ENCODE measurements at places on chromosomes 2 and 18.

DNA sequence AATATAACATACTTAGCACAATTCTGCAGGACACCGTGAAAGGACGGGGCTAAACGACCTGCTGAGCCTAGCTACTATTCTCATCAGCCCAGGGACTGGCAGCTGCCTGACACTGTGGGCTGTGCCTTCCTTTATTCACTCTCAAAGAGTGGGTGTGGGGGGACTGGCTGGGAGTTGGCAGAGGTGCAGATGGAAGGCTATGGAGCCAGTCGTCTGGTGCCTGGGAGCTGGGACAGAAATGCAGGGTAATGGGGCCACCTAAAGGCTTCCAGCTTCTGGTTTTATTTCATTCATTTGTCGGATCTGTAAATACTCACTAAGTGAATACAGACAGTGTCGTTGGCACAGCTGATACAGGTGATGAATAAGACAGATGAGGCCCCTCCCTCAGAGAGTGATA is 56.0 kb upstream of the NFU1 start:
- DNase-seq: no peak

DNA sequence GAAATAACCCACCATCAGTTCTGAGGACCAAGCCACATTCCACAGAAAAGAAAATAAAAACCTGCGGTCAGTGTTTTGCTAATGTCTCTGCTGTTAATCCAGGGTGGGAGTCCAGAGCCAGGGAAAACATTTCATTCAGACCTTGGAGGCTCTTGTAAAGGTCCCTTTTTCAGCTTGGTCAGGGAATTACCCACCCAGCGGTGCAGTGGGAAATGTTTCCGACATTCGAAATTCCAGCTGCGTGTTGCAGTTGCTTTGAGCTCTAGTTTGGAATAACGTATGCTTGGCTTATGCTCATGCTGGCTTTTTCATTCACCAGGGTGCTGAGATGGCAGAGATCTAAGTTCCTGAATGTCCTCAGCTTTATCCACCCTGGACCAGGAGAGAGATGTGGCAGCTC is 219.1 kb downstream of the TRIB2 start:
- DNase-seq: no peak

- no peak for DNase-seq
These were observed 33.2 kb downstream of the ZNF236 start for GRCh38 chr18:76855594-76855993.

DNA sequence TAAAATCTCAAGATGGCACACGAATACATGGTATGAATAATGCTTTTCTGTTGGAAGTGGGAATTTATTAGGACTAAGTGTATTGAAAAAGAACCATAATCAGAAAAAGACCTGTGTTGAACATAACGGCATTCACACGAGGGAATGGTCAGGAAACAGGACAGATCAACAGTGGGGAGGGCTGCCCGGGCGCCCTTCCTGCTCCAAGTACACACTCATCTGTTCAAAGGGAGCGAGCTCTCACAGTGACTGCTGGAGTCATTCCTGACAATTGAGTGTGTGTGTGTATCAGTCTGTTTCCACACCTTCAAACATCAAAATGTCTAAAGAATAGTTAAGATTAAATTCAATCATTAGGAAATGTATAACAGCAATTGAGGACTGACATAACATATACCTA is 167.2 kb downstream of the HDAC4 start:
- DNase-seq: no peak

- DNase-seq: no peak
These were observed 250.3 kb downstream of the ERBB4 start for GRCh38 chr2:212288308-212288707.

DNA sequence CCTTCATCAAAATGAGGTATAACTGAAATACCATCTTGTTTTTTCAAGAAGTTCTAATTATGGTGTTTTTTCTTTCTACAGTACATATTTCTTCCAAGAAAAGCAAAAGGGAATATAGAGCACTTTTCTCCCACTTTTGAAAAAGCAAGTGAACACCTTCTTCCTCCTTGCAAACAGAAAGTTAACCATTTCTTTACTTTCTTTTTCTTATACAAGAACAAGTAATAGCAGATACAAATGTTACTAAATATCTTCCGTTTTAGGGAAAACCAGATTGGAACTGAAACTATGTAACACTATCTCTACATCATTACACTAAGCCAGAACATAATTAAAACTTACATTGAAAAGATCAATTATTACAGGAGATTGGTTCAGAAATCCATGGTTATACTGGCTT is 44.0 kb downstream of the COBLL1 start:
- no peak for DNase-seq

DNA sequence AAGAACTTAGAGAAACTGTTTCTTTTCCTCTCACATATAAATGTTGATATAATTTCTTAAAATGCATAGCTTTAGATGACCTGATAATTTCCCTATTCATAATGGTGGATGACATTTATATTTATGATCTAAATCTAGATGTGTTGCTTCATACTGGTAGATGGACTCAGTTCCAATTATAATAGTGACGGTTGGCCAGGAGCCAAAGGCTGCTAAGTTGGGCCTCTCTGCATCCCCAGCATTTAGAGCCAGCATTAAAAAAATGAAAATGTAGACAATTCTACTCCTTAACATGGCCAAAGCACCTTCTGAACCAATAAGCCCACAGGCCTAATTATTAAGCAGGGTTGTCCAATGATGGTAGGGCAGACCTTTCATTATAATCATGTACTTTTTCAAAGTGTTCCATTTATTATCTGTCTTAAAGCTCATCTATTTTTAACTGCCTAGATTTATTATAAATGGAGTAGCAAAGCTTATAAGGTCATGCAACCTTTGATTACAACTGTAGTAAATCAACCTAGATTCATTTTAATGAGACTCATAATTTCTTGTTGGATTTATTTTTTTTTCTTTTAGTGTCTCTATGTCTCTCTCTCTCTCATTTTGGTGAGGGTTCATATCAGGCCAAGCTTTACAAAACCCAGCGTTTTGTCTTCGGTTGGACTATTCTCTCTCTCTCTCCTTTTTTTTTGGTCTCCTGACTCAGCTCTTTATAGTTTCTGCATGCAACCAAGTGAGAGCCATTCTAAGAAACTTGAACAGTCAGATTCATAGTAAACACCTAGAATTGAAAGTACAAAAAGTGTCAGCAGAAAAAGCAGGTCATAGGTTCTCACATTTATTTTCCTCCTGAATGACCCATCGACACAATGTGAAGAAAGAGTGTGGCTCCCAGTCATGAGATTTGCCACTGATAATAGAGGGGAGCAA is 2016.1 kb upstream of the PIK3C3 start:
- no peak for DNase-seq

- DNase-seq: no peak
These were observed 21.8 kb downstream of the TYW5 start for GRCh38 chr2:199933466-199933865.

DNA sequence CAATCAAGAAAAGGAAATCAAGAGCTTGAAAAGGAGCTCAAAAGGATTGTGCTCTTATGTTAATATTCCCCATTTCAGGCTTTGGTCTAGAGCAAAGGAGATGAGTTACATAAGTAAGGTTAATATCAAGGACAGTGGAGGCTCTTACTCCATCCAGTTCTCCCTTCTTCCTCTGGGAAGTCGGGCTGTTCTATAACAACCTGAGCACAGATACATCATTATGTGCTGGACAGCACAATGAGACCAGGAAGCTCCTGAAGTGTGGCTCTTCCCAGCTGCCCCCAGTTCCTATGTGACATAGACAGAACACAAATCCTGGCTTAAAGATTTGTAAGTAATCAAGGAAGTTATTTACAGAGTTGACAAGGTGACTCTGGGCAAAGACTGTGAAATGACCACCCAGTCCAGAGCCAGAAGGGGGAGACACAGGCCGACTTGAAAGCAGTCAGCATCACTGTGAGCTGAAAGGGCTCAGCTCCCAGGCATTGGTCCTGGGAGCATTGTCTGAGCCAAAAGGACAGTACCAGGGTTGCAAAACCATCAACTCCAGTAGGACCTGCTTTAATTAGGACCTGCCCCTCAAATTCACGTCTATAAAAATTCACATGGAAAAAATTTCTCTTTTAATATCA is 917.6 kb upstream of the ACVR2A start:
- no peak for DNase-seq

DNA sequence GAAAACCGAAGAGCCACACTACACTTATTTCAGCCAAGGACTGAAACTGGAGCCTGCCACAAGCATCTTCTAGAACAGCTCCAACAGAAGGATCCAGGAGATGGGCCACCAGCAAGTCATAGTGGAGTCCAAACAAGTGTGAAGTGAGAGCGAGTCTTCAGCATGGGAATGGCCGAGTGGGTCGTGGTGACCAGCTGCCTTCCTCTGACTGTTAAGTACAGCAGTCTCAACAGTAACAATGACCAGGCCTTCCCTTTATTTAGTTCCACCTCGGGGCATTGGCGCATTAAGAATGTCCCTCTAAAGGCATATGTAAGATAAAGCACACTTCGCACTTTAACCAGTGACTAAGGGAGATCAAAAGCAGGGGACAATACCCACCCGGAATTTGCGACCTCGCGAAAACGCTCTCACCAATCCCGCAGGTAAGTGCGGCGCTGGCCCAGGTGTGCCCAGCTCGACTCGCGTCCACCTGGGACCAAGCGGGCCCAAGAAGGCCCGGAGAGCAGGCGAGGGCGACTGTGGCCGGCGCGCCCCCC is 1.1 kb downstream of the L3MBTL4 start:
- DNase-seq: no peak

DNA sequence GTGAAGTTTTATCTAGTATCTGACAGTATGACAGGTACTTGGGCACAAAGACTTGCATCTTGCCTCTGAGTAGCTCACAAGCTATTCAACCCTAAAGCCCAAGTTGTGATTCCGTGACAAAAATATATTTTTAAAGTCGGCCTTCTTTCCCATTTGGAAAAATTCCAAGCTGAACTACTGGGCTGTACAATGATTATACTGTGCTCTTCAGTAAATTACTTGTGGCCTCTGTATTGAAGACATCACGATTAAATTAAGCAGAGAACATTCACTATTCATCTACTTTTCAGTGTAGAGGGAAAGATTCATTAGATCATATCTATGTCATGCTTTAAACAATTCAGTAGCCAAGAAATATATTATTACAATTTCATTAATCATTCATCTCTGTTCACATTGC is 282.2 kb downstream of the CDH2 start:
- DNase-seq: no peak

DNA sequence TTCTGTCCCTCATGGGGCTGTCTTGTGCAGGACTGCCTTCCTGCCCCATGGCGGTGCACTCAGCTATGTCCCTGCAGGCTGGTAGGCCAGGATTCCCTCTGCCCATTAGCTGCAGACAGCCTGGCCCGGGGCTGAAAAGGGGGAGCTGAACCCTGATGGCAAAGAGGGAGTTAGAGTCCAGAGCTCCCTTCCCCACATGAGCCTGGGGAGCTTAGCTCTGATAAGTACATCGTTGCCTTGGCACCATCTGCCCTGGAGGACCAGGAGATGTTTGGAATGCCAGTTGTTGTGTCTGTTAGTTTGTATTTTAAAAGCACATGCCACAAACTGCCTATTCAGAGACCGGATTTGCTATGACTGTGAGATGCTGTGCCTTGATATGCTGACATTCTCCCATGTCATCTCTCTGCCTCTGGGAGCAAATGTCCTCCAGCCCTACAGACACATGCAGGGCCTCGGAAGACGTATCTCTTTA is 65.1 kb upstream of the AFF3 start:
- no peak for DNase-seq

- no peak for DNase-seq
These were observed 5.4 kb upstream of the CRYGC start for GRCh38 chr2:208134928-208135586.

DNA sequence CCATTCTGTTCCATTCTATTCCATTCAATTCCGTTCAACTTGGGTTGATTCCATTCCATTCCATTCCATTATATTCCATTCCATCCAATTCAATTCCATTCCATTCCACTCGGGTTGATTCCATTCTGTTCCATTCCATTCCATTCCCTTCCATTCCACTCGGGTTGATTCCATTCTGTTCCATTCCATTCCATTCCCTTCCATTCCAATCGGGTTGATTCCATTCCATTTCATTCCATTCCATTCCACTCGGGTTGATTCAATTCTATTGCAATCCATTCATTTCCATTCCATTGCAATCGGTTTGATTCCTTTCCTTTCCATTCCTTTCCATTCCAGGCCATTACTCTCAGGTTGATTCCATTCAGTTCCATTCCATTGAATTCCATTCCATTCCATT is 1138.4 kb downstream of the RPIA start:
- no peak for DNase-seq

DNA sequence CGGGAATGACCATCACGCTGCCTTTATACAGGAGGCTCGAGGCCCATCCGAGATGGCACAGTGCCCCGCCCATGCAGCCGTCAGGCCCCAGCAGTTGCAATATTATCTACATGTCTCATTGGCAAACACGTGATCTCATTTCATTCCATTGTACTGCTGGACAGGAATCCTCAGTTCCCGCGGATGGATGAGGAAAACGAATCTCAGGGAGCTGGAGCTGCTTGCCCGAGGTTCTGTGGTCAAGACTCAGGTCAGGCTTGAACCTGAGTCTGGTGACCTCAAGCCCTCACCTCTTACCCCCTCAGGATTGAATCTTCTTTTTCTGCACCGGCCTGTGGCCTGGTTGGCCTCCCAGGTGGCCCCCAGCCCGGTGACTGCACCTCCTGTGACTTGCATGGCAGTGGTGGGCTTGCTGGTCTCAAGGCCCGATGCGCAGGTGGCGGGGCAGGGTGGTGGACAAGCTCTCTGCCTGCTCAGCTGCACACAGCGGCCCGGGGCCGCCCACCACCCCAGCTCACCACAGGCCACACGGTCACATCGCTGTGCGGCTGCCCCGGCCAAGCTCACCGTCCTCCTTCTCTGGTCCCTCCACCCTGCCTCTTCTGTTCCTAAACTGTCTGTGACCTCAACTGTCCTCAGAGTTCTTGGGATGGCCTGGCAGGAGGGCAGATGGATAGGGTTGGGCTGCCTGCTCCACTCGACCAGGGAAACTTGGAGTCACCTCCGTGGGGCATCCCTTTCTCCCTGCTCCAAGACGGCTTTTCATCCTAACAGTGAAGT is 52.0 kb upstream of the HS6ST1 start:
- no peak for DNase-seq

DNA sequence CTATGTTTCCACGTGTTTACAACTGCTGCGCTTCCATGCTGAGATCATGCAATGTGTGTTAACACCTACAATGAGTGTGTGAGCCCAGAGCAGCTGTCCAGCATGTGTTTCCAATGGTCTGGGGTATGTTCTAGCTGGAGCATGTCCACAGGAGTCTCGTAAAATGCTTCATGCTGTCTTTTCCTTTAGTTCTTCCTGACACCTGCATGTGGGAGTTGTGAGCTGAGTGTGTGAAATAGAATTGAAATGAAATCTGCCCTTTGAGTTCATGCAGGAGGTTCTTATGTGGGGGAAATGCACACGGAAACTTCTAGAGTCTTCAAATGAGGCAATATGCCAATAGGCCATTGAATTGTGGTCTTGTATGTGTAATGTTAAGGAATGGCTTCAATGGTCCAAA is 205.1 kb downstream of the RND3 start:
- DNase-seq: no peak

GRCh38 chr2:121133551-121134319 is 151.3 kb downstream of the TFCP2L1 start:
- DNase-seq: no peak
